ENCODE measurements at places on chromosomes 7 and 10.

DNA sequence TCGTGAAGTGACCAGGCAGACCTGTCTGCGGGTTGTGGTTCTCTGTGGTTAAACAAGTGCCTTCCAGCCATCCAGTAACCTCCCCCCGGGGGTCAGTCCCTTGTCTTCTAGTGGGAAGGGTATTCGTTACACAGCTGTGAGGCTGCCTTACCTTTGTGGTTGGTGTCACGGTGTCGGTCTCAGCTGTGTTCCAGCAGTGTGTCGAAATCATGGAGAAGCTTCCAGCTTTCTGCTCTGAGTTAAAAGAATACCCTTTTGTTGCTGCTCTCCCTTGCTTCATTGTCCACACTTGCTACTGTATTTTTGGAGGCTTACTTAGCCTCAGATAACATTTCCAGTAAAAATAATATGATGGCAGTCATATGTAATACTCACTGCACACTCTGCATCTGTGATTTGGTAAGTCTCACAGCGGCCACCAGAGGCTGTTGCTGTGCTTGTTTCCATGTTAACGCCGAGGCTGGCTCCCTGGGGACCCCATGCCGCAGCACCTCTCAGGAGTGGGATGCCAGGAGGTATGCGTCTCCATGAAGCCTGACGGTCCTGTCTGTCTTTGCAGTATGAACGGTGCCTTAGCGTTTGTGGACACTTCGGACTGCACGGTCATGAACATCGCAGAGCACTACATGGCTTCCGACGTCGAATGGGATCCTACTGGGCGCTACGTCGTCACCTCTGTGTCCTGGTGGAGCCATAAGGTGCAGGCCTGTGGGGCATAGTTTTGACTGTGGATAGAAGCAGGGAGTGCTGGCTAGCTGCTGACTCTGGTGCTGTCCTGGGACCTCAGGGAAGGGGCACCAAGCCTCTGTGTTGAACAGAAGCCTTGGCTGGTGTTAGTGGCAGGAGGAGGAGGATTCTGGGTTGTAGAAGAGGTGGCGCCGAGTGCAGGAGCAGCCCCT lies 20.5 kb downstream of the EIF3B start:
- DNase-seq: no peak

DNA sequence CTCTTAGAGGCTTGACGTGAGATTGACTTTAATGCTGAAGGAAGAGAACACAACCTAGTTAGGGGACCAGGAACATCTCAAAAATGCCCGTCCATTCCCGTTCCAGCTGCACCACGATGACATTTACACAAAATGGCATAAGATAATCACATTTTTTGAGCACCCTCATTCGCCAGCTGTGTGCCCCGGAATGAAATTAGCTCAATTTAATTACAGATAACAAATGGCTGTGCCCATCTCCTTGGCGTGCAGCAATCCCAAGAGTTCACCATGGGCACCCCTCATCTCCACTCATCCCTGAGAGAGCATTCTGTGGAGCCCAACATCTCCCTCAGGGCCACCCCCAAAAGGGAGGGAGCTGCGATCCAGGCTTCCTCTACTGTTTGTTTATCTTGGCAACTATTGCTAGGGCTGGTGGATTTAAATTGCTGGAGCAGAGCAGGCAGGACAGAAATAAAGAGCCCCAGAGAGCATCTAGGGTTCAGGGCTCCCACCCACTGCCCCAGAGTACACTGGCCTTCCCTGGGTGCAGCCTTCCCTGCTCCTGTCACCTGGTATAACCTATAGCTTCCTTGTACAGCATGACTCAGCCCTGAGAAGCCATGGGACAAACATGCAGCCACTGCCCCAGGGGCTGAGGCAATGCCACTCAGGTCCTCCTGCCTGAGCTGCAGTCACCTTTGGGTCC lies 263.5 kb downstream of the ZEB1 start:
- DNase-seq: peak; percentile 50

DNA sequence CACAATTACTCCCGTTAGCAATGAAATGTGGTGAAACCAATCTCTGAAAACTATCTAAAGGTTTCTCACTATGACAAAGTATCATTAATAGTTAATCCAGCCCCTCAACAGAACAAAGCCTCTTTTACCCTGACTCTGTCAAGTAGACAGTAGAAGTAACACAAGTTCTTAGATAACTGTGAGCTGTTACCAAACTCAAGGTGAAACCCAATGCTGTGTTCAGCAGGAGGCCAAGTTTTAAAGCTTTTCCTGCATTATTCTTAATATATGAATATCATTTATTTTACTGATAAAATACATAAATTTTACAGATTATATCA lies 109.1 kb downstream of the SRPK2 start:
- DNase-seq: no peak

- no peak for DNase-seq
Measured at GRCh38 chr7:130142654-130143333, 62.4 kb downstream of the TMEM209 start.

- no peak for DNase-seq
Measured at GRCh38 chr10:111360260-111360925, 283.6 kb downstream of the ADRA2A start.

- DNase-seq: no peak
Measured at GRCh38 chr10:119619215-119619614, 22.5 kb upstream of the TIAL1 start.

DNA sequence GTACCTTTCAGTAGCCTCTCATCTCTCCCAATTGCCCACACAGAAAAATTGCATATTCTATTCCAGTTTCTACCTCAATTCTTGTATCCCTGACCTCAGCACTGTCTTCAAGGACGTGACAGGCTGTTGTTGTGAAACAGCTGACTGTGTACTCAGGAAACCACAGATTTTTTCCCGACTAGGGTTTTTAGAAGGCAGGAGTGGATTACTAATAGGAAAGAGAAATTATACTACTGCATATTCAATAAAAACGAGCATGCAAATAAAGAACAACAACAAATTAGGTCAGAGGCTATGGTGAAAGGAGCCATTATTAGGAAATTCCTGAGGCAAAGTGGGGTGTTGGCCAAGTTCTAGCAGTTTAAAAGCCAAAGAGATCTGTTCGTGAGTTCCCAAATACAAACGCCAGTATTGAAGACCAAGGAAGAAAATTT lies 93.4 kb downstream of the DOCK4 start:
- no peak for DNase-seq

DNA sequence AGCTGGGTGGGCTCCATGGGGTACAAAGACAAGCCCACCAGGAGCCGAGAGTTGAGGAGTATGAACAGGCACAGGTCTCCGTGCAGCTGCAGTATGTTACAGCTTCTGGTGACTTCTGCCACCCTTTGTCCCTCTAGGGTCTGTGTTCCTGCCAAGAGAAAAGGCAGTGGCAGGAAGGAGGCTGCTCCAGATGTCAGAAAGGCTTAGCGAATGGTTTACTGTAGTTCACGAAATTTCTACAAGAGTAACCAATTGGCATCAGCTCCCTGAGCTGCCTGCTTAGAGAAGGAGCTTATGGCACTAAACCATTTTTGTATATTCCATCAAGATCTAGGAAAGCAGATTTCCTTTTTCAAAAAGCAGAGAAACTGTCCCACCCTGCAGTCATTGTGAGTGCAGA lies 48.2 kb upstream of the TMEM72 start:
- no peak for DNase-seq

All from adipocyte (in vitro differentiated cells).